Dorsolateral prefrontal cortex (tissue), 122 donors: ENCODE measurements at places on chromosomes 3 and 15. TPM values are rescaled to one million over a fixed set of nuclear protein-coding genes. Genes with fewer than 3 reads are reported as not detected.

Gene ZNF660
- 6.5 TPM for total RNA-seq

Gene CHL1
- 274 TPM for total RNA-seq

Gene ZDHHC19
- total RNA-seq, result 1.5 TPM

Gene NOX5
- total RNA-seq, result 0.29 TPM

Gene VIPR1
- 49.1 TPM for total RNA-seq

Gene DET1
- 3.6 TPM for total RNA-seq

Gene GATM
- total RNA-seq, result 129 TPM

Gene REC114
- not detected for total RNA-seq

Gene FSD2
- total RNA-seq, result not detected

Gene CCR4
- not detected for total RNA-seq

Gene SIDT1
- 45.3 TPM for total RNA-seq

Gene RBP2
- not detected for total RNA-seq

Gene HEMK1
- 14.1 TPM for total RNA-seq

Gene PLCB2
- total RNA-seq, result 22.3 TPM

Gene FBXO40
- 2.9 TPM for total RNA-seq

GRCh38 chr15:74906067-74906449, 593 bp downstream of the FAM219B start:
- peak; percentile 43 for DNase-seq

- DNase-seq, result no peak
These were observed 11.6 kb upstream of the SEMA5B start for GRCh38 chr3:123039178-123039577.

DNA sequence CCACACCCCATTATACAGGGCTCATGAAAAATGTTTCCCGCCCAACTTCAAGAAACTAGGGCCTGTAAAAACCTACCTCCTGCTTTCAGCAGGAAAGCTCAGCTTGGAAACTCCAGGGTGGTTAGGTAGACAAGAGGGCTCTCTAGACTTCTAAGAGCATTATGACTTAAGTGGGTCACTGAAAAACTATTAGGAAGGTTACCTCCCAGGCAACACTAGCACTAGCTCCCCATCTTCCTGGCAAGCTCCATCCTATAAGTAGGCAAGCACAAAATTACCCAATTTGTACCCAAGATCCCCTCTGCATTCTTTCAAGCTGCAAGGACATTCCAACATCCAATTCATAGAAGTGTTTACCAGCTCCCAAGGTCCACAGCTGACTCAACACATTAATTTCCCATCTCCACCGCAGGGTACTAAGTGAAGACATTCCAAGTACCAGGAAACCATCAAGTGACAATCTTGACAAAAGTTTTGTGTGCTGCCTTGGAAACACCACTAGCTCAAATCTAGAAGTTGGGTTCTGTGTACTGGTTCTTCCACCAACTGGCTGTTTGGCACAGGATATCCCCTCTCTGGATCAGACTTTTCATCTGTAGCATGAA, 46.9 kb downstream of the WNT5A start:
- no peak for DNase-seq

- no peak for DNase-seq
These were observed 453.4 kb downstream of the OCA2 start for GRCh38 chr15:27645672-27646071.

DNA sequence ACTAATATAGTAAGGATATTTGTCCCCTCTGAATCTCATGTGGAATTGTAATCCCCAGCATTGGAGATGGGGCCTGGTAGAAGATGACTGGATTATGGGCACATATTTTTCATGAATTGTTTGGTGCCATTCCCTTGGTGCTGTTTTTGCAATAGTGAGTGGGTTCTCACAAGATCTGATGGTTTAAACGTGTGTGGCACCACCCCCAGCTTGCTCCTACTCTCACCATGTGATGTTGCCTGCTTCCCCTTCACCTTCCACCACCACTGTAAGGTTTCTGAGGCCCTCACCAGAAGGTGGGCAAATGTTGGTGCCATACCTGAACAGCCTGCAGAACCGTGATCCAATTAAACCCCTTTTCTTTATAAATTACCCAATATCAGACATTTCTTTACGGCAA, 28.1 kb upstream of the SERPINI2 start:
- no peak for DNase-seq

GRCh38 chr3:87509401-87509800, 233.0 kb upstream of the POU1F1 start:
- DNase-seq, result no peak

DNA sequence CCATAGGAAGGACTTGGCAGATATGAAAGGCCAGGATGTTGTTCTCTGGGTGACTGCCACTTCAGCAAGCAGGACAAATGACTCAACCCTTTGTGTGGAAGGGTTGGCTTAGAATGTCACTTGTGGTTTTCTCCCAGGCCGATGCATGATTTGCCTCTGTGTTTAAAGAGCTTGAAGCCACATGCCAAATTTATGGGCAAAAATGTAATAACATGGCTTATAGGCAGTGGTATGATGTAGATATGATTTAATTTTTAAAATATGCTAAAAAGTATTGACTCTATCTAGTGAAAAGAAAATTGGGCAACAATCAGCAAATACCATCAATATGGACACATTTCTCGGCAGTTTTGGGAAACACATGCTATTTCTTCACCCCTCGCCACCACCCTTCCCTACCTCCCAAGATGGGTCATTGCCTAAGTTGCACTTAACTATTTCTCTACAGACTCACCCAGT, 114.6 kb downstream of the CYP19A1 start:
- no peak for DNase-seq

DNA sequence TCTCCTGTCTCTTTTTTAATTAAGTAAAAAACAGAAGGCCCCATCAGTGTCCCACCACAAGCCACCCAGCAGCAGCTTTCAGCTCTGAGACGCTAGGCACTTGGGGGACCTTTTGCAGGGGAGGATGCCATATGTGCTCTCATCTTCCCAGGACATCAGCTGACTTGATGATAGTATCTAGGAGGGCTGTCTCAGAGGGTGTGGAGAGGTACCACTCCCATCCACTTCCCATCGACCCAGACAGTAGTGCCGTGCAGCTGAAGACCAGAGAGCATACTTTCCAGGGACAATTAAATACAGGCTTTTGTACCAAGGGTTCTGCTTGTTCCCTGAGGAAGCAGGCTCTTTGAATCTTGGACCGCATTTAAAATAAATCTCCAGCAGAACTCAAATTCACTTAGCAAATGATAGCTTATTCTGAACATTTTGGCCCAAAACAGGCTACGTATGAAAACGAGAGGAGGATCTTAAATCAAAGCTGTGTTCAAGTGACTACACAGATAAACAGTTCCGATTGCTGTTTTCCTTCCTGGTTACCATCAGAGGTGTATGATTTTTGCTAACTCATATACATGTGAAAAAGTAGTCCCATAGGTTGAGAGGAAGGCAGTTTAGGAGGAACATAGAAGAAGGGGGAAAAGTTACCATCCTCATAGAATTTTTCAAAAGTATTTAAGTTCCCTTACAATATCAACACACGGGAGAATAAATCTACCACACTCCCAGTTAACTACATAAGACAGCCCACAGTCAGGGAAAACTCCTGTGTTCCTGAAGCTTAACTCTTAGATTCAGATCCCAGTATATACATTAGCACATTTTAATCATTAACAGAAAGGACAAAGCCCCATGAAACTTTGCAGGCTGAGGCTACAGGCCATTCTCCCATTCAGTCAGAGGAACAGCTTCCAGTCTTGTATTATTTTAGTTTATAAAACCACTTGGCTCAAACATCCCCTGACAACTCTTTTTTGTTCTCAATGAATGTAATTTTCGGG, 9.5 kb downstream of the WNT5A start:
- no peak for DNase-seq

GRCh38 chr15:73984208-73984979, 7.7 kb downstream of the STOML1 start:
- DNase-seq, result no peak

GRCh38 chr3:141992512-141992911, 116.1 kb downstream of the ATP1B3 start:
- no peak for DNase-seq

- no peak for DNase-seq
These were observed 11.1 kb upstream of the MBNL1 start for GRCh38 chr3:152257563-152258035.

DNA sequence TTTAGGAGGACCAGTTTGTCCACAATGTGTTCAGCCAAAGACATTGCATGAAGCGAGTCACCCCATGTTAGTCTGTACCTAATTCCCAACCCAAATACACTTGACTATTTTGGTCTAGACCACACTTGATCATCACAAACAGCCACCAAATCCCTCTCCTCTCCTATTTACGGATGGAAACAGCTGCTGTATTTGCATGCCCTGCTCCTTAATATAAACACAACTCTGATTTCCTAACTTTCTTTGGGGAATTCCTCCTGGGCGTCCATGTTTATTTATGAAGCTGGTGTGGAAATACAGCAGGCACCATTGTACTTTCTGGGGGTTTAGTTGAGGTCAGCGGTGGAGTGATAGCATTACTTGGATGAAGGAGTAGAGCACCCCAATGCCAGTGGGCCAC, 235.2 kb downstream of the TLE3 start:
- DNase-seq, result no peak

- DNase-seq, result no peak
These were observed 289.2 kb upstream of the THBS1 start for GRCh38 chr15:39291690-39292089.

DNA sequence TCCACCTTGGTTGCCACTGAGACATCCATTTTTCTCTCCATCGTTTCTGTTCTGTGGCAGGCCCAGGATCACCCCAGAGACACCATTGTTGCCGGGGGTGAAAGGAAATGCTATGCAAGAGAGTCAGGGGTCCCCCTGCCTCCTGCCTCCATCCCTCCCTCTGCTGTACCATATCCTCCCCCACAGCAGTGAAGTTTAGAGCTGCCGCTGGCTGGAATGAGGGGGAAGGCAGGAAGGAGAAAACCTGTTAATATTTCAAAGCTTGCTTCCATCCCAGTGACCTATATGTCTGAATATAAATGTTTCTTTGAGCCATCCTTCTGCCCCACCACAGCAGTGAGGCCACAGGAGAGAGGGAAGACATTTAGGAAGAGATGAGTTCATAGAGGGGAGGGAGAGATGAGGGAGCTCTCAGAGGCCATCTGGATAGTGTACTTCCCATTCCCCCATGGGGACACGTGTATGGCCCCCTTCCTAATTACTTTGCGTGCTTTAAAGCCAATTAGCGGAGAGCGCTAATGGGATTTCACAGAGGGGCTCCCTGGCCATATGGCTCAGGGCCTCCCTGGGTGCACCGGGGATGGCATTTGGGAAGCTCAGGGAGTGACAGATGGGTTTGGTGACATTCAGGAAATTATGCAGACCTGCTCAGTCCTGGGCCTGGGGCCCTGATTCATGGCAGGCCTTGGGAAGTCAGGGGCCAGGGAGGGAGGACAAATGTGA, 40.4 kb upstream of the CHRNB4 start:
- no peak for DNase-seq

DNA sequence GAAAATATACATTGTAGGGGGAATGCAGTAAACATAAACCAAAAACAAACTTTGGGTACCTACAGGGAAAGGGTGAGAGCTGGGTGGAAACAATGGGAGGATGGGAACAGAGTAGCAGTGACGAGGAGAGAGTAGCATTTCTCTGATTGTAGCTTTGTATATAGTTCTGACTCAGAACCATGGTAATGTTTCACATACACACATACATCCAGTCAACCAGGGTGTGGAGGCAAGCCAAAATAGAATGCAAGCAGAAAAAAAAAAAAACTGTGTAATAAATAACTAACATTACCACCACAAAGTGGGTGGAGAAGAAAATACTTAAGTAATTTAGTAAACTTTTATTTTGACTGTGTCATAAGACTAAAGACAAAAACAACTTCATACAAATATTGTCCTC, 27.2 kb downstream of the BCL2A1 start:
- DNase-seq, result no peak

- no peak for DNase-seq
These were observed 92.5 kb upstream of the ATP10A start for GRCh38 chr15:25955628-25956027.

- DNase-seq, result no peak
These were observed 5.5 kb downstream of the ATOSA start for GRCh38 chr15:52673734-52674133.

- no peak for DNase-seq
These were observed 3.0 kb downstream of the DGKG start for GRCh38 chr3:186359078-186359477.

DNA sequence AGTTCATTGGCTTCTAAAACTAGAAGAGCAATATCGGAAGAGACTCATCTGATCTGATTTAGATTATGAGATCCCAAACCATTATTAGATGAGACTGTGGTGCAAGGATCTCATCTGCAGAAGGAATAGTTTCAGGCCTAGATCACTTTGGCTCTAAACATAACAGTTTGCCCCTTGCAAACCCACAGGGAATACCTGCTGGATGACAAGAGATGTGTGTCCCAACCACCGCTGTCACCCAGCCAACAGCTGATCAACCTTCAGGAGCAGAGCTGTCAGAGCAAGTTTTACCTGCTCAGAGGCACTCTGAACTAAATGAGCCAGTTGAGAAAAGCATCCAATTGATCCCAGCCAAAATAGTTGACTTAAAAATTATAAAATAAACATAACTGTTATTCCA, 64.0 kb upstream of the ST3GAL6 start:
- no peak for DNase-seq

- DNase-seq, result no peak
These were observed 8.6 kb upstream of the CYP8B1 start for GRCh38 chr3:42884324-42884723.

DNA sequence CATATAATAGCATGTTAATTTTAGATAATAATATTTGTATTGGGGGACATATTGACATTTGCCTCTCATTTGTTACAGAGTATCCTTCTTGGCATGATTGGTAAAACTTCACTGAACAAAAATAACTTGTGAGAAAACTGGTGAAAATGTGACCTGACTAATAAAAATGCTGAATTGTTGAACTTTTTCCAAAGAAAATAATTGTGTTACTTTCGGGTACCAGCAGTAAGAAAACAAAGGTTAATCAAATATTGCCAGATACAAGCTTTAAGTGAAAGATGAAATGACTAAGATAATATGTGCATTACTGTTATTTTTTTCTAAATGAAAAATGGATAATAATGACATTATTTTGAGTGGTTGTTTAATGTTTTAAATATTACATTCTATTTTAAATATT, 15.2 kb downstream of the SLC12A1 start:
- DNase-seq, result no peak

GRCh38 chr3:101976473-101976872, 127.2 kb downstream of the NFKBIZ start:
- no peak for DNase-seq
